ENCODE measurements at places on chromosomes 1 and 21.

DNA sequence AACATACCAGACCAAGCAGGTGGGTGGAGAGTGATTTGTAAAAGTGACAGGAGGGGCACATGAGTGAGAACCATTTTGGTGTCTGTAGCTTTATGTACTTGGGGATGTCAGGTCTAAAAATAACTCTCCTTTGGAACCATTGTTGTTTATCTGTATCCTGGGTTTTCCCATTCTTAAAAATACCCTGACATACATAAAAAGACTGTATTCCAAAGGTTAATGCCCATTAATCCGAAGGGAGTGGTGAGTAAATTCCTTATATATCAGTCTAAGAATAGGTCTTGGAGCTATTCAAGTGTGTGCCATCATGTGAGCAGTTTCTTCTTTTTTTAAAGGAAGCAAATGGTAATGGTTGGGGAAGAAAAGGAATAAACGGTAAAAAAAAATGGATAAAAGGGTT, 117.5 kb downstream of the TGFB2 start:
- no peak for DNase-seq

- no peak for DNase-seq
These were observed 4.3 kb upstream of the HEYL start for GRCh38 chr1:39643705-39644104.

DNA sequence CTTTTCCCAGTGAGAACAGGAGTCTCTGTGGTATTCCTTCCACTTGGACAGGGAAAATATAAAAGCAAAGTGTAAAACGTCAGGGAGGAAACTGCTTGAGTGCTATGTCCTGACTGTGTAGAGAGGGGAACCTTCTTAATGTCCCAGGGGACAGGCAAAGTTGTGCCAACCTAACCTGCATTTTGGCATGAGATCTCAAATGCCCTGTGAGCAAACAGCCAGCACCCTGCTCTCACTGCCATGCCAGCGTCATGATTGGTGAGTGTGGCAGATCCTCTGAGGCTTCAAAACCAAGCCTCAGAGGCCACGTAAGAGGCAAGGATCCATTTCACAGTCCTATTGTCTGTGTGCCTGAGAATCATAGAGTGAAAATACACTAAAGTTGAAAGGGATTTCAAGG, 49.7 kb upstream of the RAP1A start:
- no peak for DNase-seq

DNA sequence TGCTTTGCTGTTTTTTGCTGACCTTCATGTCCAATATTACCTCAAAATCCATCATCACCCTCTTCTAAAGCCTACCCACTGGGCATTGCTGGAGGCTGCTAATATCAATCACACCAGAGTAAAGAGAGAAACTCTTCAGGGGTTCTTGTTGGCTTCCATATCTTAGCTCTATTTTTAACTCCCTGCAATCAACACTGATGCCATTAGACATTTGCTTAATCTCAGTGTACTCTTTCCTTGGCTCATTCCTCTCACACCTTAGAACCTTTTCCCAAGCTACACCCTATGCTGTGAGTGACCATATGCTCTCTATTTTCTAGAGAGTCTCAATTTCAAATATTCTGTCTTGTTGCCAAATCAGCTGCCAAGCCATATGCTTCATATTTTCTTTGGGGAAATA, 40.6 kb upstream of the RABGAP1L start:
- no peak for DNase-seq

- no peak for DNase-seq
These were observed 34.4 kb downstream of the MAP3K21 start for GRCh38 chr1:233361876-233362275.

Measured in brain microvascular endothelial cell (primary cell).